CD4-positive, alpha-beta T cell treated with Interleukin-2 at 100 ng/mL for 4 hours (primary cell): ENCODE measurements at places on chromosomes 2 and 18.

GRCh38 chr2:136255648-136256461, 137.9 kb upstream of the CXCR4 start:
- no peak for DNase-seq

- no peak for DNase-seq
Measured at GRCh38 chr2:153495725-153496124, 17.2 kb upstream of the RPRM start.

- no peak for DNase-seq
Measured at GRCh38 chr2:173240083-173240482, 114.6 kb upstream of the CDCA7 start.

DNA sequence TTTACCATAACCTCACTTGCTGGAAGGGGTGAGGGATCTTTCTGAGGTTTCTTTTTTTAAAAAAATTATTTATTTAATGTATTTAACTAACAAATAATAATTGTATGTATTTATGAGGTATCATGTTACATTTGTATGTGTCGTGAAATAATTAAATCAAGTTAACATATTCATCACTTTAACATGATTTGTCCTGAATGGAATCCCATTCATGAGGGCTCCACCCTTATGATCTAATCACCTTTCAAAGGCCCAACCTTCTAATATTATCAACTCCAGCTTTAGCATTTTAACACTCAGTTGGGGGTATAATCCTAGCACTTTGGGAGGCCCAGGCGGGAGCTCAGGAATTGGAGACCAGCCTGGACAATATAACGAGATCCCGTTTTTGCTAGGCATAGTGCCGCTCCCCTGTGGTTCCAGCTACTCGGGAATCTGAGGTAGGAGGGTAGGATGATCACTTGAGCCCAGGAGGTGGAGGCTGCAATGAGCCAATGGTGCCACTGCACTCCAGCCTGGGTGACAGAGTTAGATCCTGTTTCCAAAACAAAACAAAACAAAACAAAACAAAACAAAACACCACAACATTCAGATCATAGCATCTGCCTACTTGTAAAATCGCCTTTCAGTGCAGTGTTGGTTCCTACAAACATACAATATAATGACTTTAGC, 1.1 kb upstream of the TAF4B start:
- DNase-seq, result no peak

DNA sequence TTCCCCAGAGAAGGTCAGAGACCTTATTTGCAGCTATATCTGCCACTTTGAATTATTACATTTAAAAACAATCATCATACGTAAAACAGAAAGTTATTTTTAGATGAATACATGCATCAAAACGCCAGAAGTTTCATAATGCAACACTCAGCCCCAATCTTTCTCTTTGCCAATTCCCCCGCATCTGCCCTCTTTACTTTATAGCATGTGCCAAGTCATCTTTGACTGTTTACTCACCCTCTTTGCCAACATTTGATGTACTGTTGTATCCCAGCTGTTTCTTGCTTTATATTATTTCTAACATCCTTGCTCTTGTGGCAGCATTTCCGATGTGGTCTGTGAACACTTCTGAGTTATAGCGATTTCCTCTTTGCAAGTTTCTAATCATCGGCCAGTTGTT, 86.2 kb downstream of the CRIM1 start:
- no peak for DNase-seq

DNA sequence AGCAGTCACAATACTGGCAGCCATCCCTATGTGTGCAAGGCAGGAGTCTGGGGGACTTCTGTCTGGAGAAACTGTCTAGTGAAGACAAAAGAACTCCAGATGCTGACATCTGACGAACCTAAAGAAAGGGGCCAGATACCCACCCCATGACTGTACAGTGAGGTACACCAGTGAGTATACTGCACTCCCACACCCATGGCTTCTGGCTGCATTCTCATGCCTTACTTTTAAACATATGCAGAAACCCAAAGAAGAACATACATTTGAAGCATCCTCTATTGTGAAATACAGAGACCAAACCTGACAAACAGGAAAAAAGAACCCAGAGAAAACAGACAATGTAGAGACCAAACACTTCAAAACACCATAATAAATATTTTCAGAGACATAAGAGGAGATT, 102.2 kb downstream of the ACTR3 start:
- no peak for DNase-seq

DNA sequence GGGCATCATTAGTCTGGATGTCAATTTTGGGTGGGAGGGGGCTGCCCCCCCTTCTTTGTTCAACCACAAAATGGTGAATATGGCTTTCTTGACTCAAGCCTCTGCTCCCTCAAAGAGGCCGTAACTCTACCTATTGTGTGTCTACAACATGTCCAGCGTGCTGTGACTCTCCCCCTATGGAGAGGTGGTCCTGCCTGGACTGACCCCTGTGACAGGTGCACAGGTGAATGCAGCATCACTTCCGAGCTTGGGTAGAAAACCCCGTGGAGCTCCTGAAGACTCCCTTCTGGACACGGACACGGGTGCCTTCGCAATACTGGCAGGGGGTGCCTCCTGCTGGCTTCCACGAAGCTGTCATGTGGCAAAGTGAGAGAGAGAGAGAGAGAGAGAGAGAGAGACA, 397.8 kb downstream of the GALR1 start:
- no peak for DNase-seq

- no peak for DNase-seq
Measured at GRCh38 chr2:160510617-160511016, 17.0 kb upstream of the RBMS1 start.

- DNase-seq, result no peak
Measured at GRCh38 chr2:9401646-9402371, 21.5 kb downstream of the ITGB1BP1 start.

DNA sequence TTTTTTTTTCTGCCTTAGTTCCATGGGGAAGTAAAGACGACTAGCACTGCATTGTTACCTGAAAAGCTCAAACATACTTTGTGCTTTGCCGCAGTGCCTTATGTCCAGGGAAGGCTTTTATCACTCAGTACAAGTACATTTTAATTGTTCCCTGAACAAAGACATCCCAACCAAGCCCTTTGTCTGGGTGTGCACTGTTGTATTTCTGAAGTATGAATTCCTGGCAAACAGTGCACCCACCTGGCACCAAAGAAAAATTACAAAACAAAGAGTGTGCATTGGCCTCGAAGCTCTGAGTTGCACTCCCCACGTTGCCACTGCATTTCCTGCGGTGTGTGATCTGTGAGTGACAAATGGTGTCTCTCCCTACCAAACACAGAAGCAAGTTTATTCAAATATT, 858.5 kb upstream of the PIK3C3 start:
- DNase-seq, result no peak

- DNase-seq, result no peak
Measured at GRCh38 chr2:18396329-18397010, 164.0 kb downstream of the RDH14 start.

- DNase-seq, result no peak
Measured at GRCh38 chr18:48162956-48163737, 232.7 kb upstream of the SMAD2 start.
